ENCODE measurements at places on chromosomes 5 and 9. TPM values are rescaled to one million over a fixed set of nuclear protein-coding genes. Genes with fewer than 3 reads are reported as not detected.
A peak's percentile ranks its signal among the peaks of the same experiment; 100 is the strongest.

DNA sequence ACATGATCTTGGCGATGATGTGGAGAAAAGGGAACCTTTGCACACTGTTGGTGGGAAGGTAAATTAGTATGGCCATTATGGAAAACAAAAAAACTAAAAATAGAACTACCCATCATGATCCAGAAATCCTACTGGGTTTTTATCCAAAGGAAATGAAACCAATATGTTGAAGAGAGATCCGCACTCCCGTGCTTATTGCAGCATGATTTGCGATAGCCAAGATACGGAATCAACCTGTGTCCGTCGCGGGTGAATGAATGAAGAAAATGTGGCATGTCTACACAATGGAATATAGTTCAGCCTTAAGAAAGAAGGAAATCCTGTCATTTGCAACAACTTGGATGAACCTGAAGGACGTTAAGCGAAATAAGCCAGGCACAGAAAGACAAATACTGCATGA is 84.5 kb downstream of the TTLL11 start:
- no peak for DNase-seq

DNA sequence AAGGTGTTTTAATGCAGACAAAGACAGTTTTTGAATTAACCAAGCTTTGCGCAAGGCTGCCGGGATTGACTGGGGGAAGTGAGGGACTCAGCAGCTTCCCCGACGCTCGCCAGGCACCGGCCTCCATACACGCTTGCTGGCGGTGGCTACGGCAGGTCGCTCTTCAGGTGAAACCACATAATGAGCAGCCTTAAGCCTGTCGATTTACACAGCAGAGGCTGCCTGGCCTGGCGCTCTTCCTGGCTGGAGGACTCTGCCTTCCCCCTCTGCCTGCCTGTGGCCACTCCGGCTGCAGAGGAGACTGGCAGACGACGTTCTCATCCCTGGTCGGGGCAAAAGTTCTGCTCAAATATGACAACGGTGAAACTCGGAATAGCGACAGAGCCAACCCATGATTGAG is 9.0 kb upstream of the NOTCH1 start:
- no peak for DNase-seq

- DNase-seq = no peak
These were observed 113.4 kb upstream of the GRHPR start for GRCh38 chr9:37309136-37309535.

DNA sequence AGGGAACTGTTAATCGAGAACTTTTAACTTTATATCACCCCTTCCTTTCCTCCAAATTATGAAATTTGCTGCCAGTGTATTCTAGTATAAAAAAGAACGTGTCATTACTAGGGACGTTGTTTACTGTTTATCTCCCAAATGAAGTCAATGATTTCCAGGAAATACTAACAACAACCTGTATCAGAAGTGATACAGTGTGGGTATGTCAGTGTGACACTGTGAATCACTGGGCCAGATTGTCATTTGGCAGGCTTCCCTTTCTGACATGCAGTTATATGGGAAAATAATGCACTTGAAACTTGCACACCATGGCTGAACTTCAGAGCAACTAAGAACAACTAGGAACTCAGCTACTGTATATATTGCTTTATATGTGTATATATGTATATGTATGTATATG is 12.6 kb downstream of the ZNF462 start:
- DNase-seq = no peak

- DNase-seq = no peak
These were observed 110.5 kb downstream of the ADAMTS12 start for GRCh38 chr5:33781286-33781685.

GRCh38 chr9:27683181-27683580 is 109.9 kb upstream of the C9orf72 start:
- peak; percentile 8 for DNase-seq

DNA sequence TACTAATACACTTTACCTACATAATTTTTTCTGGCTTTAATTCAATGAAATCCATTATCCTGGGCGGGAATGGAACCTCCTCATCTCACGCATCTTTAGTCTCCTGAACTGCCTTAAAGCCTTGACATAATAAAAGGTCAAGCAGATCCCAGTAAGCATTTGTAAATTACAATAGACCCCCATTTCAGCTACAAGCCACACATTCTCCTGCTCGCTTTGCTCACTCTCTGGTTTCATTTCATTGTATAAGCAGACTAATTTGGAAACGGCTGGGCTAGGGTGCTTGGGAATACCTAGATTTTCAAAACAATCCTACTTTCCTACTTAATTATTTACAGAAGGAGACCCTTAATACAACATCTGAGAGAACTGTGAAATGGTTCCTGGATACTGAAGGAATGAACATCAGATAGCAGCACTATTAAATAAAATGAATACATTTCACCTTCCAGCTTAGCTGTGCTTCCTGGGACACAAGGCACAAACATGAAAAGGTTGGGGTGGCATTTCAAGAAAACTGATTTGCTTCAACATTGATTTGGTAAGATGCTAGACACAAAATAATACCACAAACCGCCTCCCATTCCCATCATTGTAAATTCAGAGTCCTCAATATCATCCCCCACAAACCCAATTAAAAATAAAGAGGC is 1.5 kb downstream of the JAKMIP2 start:
- no peak for DNase-seq

The THG1L gene
- total RNA-seq = 11.7 TPM

The LCN15 gene
- not detected for total RNA-seq

All from foreskin keratinocyte (primary cell).